ENCODE measurements at places on chromosomes 2 and 18.
A peak's percentile ranks its signal among the peaks of the same experiment; 100 is the strongest.

- no peak overlapping the region for H3K27ac ChIP-seq
- H3K36me3 ChIP-seq, result no peaks in the 10 kb centered on the region
- no peaks in the 10 kb centered on the region for H3K4me1 ChIP-seq
- no peak for DNase-seq
- no peak overlapping the region for H3K4me3 ChIP-seq
These were observed 86.6 kb upstream of the THOC1 start for GRCh38 chr18:354471-354870.

- no peak for DNase-seq
- H3K36me3 ChIP-seq, result no peaks in the 10 kb centered on the region
- no peak overlapping the region for H3K27ac ChIP-seq
- H3K4me1 ChIP-seq, result no peaks in the 10 kb centered on the region
- H3K4me3 ChIP-seq, result no peak overlapping the region
These were observed 35.6 kb downstream of the VIT start for GRCh38 chr2:36731941-36732672.

GRCh38 chr18:40937386-40937785, 1017.6 kb upstream of the PIK3C3 start:
- DNase-seq, result no peak
- H3K27me3 ChIP-seq, result no peaks in the 10 kb centered on the region
- no peaks in the 10 kb centered on the region for H3K4me1 ChIP-seq

GRCh38 chr2:171320208-171320621, 113.6 kb downstream of the METTL8 start:
- no peak for DNase-seq
- H3K27me3 ChIP-seq, result no peaks in the 10 kb centered on the region
- peak overlapping the region; percentile 70 for H3K27ac ChIP-seq
- peaks cover 54% of the 10 kb centered on the region for H3K4me1 ChIP-seq
- no peaks in the 10 kb centered on the region for H3K36me3 ChIP-seq

- H3K27me3 ChIP-seq, result no peaks in the 10 kb centered on the region
- peak overlapping the region; percentile 93 for H3K27ac ChIP-seq
- H3K4me3 ChIP-seq, result peak overlapping the region; percentile 71
- no peaks in the 10 kb centered on the region for H3K36me3 ChIP-seq
- DNase-seq, result no peak
These were observed 269.0 kb downstream of the TCF4 start for GRCh38 chr18:55318951-55319441.

GRCh38 chr2:195486987-195487644, 169.9 kb upstream of the SLC39A10 start:
- H3K4me1 ChIP-seq, result peaks cover 21% of the 10 kb centered on the region
- DNase-seq, result peak; percentile 94
- H3K27ac ChIP-seq, result peak overlapping the region; percentile 51
- no peaks in the 10 kb centered on the region for H3K36me3 ChIP-seq

DNA sequence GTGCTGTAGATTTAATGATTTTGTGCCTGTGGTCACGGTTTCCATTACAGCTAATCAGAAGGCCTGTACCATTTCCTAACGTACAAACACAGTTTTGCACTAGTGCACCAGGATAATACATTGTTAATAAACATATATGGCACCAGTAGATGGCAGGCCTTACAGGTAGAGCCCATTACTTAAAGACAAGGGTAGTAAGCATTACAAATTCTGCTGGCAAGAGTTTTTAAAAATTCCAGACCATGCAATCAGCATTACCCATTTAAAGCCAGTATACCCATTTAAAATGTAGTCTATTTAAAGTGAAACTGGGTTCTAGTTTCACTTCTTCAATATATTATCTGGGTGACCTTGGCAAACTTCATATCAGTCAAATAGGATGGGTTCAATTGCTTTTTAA, 224.2 kb downstream of the NUP35 start:
- H3K4me3 ChIP-seq, result peak overlapping the region; percentile 28
- peak; percentile 68 for DNase-seq
- H3K36me3 ChIP-seq, result no peaks in the 10 kb centered on the region
- peaks cover 16% of the 10 kb centered on the region for H3K4me1 ChIP-seq

GRCh38 chr2:32835148-32835547, 111.6 kb upstream of the LTBP1 start:
- no peak overlapping the region for H3K27ac ChIP-seq
- H3K27me3 ChIP-seq, result no peaks in the 10 kb centered on the region
- peak; percentile 8 for DNase-seq
- H3K4me1 ChIP-seq, result no peaks in the 10 kb centered on the region
- H3K4me3 ChIP-seq, result no peak overlapping the region
- H3K36me3 ChIP-seq, result no peaks in the 10 kb centered on the region

DNA sequence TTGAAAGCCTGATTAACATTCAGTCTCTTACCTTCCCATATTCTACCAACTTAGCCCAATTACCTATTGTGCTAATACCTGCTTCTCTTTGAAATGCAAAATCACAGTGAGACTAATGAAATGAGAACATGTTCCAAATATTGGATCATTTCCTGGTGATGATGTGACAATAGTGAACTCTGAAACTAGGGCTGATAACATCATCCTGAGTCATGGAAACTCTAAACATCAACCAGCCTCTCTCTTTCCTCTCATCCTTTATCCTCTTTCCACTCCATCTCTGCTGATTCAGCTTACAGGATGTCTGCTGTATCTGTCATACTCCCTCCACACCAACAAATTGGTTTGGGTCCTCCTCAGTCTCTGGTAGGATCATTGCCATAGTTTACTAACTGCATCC, 98.8 kb upstream of the NCKAP5 start:
- H3K27ac ChIP-seq, result no peak overlapping the region
- H3K36me3 ChIP-seq, result no peaks in the 10 kb centered on the region
- H3K4me1 ChIP-seq, result no peaks in the 10 kb centered on the region
- H3K27me3 ChIP-seq, result no peaks in the 10 kb centered on the region

DNA sequence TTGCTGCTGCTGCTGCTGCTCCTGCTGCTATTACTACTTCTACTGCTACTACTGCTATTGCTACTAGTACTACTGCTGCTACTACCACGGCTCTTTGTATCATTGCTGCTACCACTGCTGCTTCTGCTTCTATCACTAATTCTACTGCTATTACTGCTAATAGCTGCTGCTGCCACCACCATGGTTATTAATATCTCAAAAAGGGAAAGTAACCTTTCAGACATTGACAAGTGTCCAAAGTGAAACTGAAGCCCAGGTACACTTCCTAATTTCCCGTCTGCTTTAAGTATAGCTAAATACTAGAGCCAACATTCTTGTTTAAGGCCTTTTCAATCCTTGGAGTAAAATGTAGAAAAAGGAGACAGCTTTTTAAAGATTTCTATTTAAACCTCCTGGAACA, 45.4 kb upstream of the EHBP1 start:
- no peaks in the 10 kb centered on the region for H3K27me3 ChIP-seq
- peaks cover 6% of the 10 kb centered on the region for H3K4me1 ChIP-seq
- no peak overlapping the region for H3K27ac ChIP-seq
- DNase-seq, result peak; percentile 58

DNA sequence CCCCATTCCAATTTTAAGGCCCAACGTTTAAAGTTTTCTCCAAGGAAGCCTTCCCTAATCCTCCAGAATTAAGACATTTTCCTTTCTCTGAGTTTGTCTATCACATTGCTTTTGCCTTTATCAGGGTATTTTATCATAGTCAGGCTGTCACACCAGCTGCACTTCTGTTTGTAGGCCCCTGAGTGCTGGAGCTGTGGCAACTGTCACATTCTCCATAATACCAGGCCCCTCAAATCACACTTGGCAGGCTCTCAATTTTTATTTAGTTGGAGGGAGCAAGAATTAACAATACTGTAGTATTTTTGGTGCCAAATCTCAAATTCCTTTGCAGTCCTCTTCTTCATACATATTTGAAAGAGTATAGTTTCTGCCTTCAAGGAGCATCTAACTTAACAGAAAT, 122.2 kb downstream of the FSHR start:
- DNase-seq, result no peak
- H3K4me1 ChIP-seq, result no peaks in the 10 kb centered on the region
- no peaks in the 10 kb centered on the region for H3K36me3 ChIP-seq
- H3K4me3 ChIP-seq, result no peak overlapping the region

DNA sequence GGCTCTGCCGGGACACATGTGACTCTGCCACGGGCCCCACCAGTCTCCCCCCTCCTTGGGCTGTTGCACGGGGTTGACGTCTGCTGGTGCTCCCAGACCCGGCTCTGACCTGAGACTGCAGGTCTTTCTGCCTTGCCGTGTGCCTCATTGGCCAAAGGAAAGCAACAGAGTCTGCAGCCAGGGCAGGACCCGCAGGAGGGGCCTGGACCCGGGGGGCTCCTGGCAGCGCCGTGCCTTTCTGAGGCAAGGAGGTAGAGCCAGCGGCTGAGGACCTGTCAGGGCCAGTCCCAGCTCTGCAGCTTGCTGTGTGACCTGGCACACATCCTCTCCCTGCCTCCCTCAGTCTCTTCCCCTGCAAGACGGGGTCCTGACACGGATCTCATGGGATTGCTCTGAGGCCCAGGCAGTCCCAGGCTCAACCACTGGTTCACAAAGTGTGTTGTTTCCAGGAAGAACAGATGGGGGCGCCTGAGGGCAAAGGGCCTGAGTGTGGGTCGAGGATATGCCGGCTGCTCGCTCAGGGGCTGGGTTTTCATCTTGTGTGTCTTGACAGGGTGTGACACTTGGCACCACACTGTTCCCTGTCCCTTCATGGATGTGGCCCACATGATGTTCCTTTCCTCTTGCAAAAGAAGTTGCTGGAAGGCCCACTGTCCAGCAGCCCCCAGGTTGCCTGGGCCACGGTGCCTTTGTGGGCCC, 9.0 kb downstream of the CAPN10 start:
- no peak overlapping the region for H3K4me3 ChIP-seq
- no peak overlapping the region for H3K27ac ChIP-seq
- H3K36me3 ChIP-seq, result no peaks in the 10 kb centered on the region
- H3K4me1 ChIP-seq, result no peaks in the 10 kb centered on the region
- no peaks in the 10 kb centered on the region for H3K27me3 ChIP-seq

- no peaks in the 10 kb centered on the region for H3K27me3 ChIP-seq
- no peak overlapping the region for H3K4me3 ChIP-seq
- no peak for DNase-seq
- no peak overlapping the region for H3K27ac ChIP-seq
- H3K4me1 ChIP-seq, result no peaks in the 10 kb centered on the region
These were observed 277.9 kb upstream of the THSD7B start for GRCh38 chr2:136487421-136487820.

- no peak overlapping the region for H3K27ac ChIP-seq
- no peak for DNase-seq
- H3K27me3 ChIP-seq, result no peaks in the 10 kb centered on the region
- no peaks in the 10 kb centered on the region for H3K4me1 ChIP-seq
These were observed 537.2 kb downstream of the KCNJ3 start for GRCh38 chr2:155235710-155236109.

DNA sequence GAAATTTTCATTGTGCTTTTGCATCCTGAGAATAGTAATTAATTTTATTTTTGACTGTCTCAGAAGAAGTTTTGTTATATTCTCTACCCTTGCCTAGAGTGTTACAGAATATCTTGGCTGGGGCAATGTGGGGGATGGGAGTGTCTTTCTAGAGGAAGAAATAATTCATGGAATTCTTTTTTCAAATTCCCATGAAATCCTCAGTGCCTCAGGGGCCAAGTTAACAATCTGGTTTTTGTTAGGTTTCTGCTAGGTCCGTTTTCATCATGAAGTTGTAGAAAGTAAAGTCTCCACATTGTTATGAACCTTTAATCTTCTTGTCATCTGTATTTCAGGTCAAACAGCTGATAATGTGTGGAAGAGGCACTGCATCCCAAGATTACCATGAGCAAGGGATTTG, 145.6 kb upstream of the GYPC start:
- no peak overlapping the region for H3K4me3 ChIP-seq
- no peaks in the 10 kb centered on the region for H3K27me3 ChIP-seq
- H3K4me1 ChIP-seq, result no peaks in the 10 kb centered on the region
- H3K27ac ChIP-seq, result no peak overlapping the region

DNA sequence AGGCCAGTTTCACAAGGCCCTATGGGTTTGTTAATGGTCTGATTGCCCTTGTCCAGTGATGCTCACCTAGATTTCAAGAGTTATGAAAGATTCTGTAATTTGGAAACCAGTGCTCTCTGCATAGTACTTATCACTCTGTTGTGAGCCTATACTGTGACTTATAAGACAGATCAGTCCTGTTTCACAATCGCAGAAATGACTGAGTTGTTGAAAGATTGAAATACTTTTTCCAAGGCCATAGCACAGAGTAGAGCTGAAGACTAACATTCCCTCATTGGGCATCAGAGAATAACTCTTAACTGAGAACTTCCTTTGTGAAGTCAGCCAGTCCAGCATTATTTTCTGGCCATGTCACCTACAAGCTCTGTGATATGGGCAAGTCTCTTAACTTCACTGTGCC, 44.0 kb downstream of the CCDC85A start:
- DNase-seq, result no peak
- H3K36me3 ChIP-seq, result no peaks in the 10 kb centered on the region
- no peak overlapping the region for H3K4me3 ChIP-seq
- H3K27me3 ChIP-seq, result no peaks in the 10 kb centered on the region

DNA sequence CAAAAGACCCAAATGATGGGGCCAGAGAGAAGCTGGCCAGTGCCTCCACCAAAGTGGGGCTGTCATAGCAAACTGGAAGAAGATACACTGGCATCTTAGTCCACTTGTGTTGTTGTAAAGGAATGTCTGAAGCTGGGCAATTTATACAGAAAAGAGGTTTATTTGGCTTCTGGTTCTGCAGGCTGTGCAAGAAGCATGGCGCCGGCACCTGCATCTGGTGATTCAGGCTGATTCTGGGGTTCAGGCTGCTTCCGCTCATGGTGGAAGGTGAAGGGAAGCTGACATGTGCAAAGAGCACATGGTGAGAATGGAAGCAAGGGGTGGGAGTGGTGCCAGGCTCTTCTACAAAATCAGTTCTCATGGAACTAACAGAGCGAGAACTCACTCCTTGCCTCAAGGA, 135.9 kb upstream of the TWIST2 start:
- no peaks in the 10 kb centered on the region for H3K36me3 ChIP-seq
- no peak overlapping the region for H3K27ac ChIP-seq
- DNase-seq, result no peak
- H3K4me3 ChIP-seq, result no peak overlapping the region

- H3K36me3 ChIP-seq, result no peaks in the 10 kb centered on the region
- no peak overlapping the region for H3K4me3 ChIP-seq
- no peak for DNase-seq
- H3K27me3 ChIP-seq, result no peaks in the 10 kb centered on the region
- no peak overlapping the region for H3K27ac ChIP-seq
These were observed 107.4 kb downstream of the PDCL3 start for GRCh38 chr2:100670232-100670631.

DNA sequence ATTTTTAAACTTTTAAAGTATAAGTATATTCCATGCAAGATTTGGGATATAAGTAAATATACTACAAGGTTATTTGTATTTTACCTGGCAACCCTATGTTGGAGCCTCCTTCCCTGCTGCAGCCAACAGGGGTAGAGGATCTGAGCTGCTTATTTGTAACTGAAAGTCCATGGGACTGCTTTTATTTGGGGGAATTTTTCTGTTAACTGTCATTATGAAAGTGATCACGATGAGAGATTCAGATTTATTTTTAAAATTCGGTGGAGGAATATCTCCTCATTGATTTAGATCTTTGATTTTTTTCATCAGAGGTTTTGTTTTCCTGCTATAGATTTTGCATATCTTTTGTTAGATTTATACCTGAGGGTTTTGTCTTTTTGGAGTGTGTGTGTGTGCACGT, 215.9 kb downstream of the PRKCE start:
- H3K4me1 ChIP-seq, result no peaks in the 10 kb centered on the region
- DNase-seq, result no peak
- H3K36me3 ChIP-seq, result no peaks in the 10 kb centered on the region
- no peaks in the 10 kb centered on the region for H3K27me3 ChIP-seq
- H3K27ac ChIP-seq, result no peak overlapping the region
- H3K4me3 ChIP-seq, result no peak overlapping the region

All from MM.1S (cell line).